ENCODE measurements at places on chromosomes 11 and 22. TPM values are rescaled to one million over a fixed set of nuclear protein-coding genes. Genes with fewer than 3 reads are reported as not detected.

GRCh38 chr11:67438158-67438902 is 848 bp upstream of the PTPRCAP start:
- peaks cover 4% of the 10 kb centered on the region for H3K4me1 ChIP-seq
- H3K4me3 ChIP-seq: peak overlapping the region; percentile 17
- peaks cover 30% of the 10 kb centered on the region for H3K36me3 ChIP-seq
- H3K27ac ChIP-seq: no peak overlapping the region
- no peak for DNase-seq

GRCh38 chr11:110833033-110833484 is 120.8 kb upstream of the ARHGAP20 start:
- DNase-seq: no peak
- no peaks in the 10 kb centered on the region for H3K4me1 ChIP-seq
- no peaks in the 10 kb centered on the region for H3K27me3 ChIP-seq
- H3K4me3 ChIP-seq: no peak overlapping the region
- H3K27ac ChIP-seq: no peak overlapping the region
- H3K36me3 ChIP-seq: no peaks in the 10 kb centered on the region

- H3K4me3 ChIP-seq: no peak overlapping the region
- DNase-seq: no peak
Observed at GRCh38 chr22:19522190-19522880, 1.9 kb downstream of the CLDN5 start.

- H3K36me3 ChIP-seq: no peaks in the 10 kb centered on the region
- peak; percentile 53 for DNase-seq
- H3K4me3 ChIP-seq: peak overlapping the region; percentile 95
- H3K4me1 ChIP-seq: peaks cover 7% of the 10 kb centered on the region
Observed at GRCh38 chr22:31490496-31490925, 869 bp upstream of the EIF4ENIF1 start.

- H3K27me3 ChIP-seq: no peaks in the 10 kb centered on the region
- no peak overlapping the region for H3K4me3 ChIP-seq
- H3K27ac ChIP-seq: no peak overlapping the region
- H3K36me3 ChIP-seq: no peaks in the 10 kb centered on the region
Observed at GRCh38 chr11:9823439-9823838, 159.6 kb downstream of the SWAP70 start.

DNA sequence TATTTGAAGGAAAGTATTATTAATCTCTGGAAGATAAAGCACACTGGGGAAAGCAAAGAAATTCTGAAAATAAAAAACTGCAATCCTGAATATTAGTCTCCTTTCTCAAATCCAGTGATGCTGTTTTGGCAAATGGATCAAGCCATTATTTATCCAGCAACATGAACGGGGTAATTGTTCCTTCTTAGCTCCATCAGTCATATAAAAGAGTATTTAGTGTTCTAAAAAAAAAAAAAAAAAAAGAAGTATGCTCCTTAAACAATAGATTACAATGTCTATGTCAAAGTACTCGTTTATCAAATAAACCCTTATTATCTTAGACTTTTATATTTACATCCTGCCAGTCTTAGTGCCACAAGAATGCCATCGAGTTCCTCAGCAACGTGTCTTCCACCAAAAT is 1.3 kb downstream of the RDX start:
- no peaks in the 10 kb centered on the region for H3K36me3 ChIP-seq
- no peak for DNase-seq
- peak overlapping the region; percentile 98 for H3K4me3 ChIP-seq
- H3K27me3 ChIP-seq: no peaks in the 10 kb centered on the region
- peaks cover 20% of the 10 kb centered on the region for H3K4me1 ChIP-seq

Gene OR6A2
- total RNA-seq: not detected

- H3K27ac ChIP-seq: peak overlapping the region; percentile 90
- H3K36me3 ChIP-seq: peaks cover 6% of the 10 kb centered on the region
- H3K4me3 ChIP-seq: no peak overlapping the region
- no peaks in the 10 kb centered on the region for H3K27me3 ChIP-seq
Observed at GRCh38 chr11:833849-834311, 1.1 kb downstream of the CD151 start.

Gene FREY1
- total RNA-seq: 2.1 TPM

DNA sequence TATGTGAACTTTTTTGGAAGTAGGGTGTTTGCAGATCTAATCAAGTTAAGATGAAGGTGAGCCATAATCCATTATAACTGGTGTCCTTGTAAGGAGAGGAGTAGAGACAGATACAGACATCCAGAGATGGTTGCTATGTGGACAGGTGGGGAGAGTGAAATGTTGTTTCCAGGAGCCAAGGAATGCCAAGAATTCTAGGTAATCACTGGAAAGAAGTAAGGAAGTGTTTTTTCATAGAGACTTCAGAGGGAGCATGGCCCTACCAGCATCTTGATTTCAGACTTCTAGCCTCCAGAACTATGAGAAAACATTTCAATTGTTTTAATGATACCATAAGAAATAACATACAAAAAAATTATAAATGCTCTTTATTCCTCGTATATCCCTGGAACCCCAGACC is 320.5 kb upstream of the ANO3 start:
- no peaks in the 10 kb centered on the region for H3K4me1 ChIP-seq
- no peaks in the 10 kb centered on the region for H3K36me3 ChIP-seq
- DNase-seq: no peak
- no peak overlapping the region for H3K4me3 ChIP-seq
- H3K27me3 ChIP-seq: no peaks in the 10 kb centered on the region

GRCh38 chr22:50270666-50271394 is 650 bp upstream of the MAPK11 start:
- no peak overlapping the region for H3K27ac ChIP-seq
- peak; percentile 68 for DNase-seq
- peaks cover 52% of the 10 kb centered on the region for H3K4me1 ChIP-seq
- H3K36me3 ChIP-seq: peaks cover 6% of the 10 kb centered on the region

DNA sequence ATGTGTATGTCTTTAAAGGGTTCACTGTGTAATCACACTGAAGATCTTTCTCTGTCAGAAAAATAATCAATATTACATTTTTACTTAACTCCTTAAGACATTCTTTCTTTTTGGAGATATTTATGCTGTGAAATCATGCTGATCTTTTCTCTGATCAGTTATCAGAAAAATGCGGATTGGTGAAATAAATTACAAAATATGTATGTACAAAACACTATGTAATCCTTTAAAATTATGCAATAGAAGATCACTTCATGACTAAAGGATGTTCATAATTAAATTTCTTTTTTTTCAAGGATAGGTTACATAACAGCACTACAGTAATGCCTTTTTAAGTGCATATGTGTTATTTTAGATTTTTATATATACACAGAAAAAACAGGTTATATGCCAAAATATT is 24.7 kb downstream of the BTBD10 start:
- no peak for DNase-seq
- H3K4me3 ChIP-seq: no peak overlapping the region
- peaks cover 3% of the 10 kb centered on the region for H3K4me1 ChIP-seq
- no peaks in the 10 kb centered on the region for H3K27me3 ChIP-seq
- no peak overlapping the region for H3K27ac ChIP-seq
